ENCODE measurements at places on chromosomes 12 and 14. TPM values are rescaled to one million over a fixed set of nuclear protein-coding genes. Genes with fewer than 3 reads are reported as not detected.

The ZC3H10 gene
- total RNA-seq: 16.3 TPM

The FBRSL1 gene
- total RNA-seq: 101 TPM

The KRT74 gene
- total RNA-seq: not detected

GRCh38 chr14:99327458-99328250 lies 55.7 kb upstream of the BCL11B start:
- H3K4me1 ChIP-seq: no peaks in the 10 kb centered on the region
- no peak overlapping the region for H3K4me3 ChIP-seq
- H3K36me3 ChIP-seq: no peaks in the 10 kb centered on the region
- no peak overlapping the region for H3K27ac ChIP-seq
- H3K27me3 ChIP-seq: no peaks in the 10 kb centered on the region

DNA sequence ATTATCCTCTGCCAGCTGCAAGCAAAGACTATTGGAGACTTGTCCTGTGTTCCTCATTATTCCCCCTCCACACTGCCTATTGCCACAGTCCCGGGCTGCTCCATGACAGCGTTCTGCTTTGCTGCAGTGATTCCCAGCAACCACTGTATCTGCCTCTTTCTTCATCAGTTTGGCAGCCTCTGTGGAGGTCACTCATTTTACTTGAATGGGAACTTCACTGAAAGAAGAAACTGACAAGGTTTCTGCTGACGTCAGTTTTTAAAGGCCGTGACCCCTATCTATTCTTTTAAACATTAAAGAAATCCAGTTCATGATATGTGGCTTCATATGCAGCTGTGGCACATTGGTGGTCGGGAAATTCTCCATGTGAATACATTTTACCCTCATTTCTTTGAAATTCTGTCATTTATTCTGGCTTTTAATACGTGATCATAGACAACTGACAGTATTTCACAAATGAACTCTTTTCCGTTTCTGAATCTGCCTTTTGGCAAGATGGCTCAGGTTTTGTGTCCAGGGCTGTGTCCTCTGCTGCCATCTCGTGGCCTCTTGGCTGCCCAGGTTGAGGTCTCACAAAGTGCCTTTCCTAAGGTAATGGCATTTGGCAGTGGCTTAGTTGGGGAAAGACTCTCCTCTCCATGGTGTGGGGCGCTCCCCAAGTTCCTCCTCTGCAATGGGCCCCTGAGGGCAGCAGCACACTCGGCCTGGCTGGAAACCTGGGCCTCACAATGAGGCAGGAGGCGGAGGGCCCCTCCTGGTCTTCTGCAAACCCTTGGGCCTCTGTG lies 5.8 kb downstream of the TMEM253 start:
- H3K27ac ChIP-seq: no peak overlapping the region
- peaks cover 21% of the 10 kb centered on the region for H3K4me1 ChIP-seq
- H3K36me3 ChIP-seq: no peaks in the 10 kb centered on the region
- no peaks in the 10 kb centered on the region for H3K27me3 ChIP-seq

- no peak overlapping the region for H3K4me3 ChIP-seq
- no peaks in the 10 kb centered on the region for H3K27me3 ChIP-seq
- no peaks in the 10 kb centered on the region for H3K4me1 ChIP-seq
- DNase-seq: no peak
- H3K36me3 ChIP-seq: no peaks in the 10 kb centered on the region
- H3K27ac ChIP-seq: no peak overlapping the region
Measured at GRCh38 chr14:69828354-69828753, 31.3 kb upstream of the SLC10A1 start.

- H3K4me1 ChIP-seq: no peaks in the 10 kb centered on the region
- no peak overlapping the region for H3K4me3 ChIP-seq
- DNase-seq: no peak
- no peak overlapping the region for H3K27ac ChIP-seq
Measured at GRCh38 chr12:109763201-109763841, 49.7 kb downstream of the FAM222A start.

DNA sequence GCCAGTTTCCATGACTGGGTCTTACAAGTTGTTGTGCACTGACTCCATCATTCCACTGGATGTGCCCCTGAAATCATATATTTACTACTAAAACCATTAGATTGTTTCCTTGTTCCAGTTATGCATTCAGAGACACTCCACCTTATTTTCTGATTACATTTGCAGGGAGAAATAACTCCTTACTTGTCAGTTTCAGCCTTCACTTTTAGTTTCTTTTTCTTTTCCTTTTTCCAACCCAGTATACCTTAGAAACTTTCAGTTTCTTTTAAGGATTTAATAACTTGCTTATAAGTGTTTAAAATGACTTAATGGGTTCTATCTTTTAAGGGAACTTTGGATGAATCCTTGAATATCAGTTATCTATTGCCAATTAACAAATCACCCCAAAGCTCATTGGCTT lies 39.9 kb downstream of the MRPL42 start:
- H3K36me3 ChIP-seq: no peaks in the 10 kb centered on the region
- H3K4me3 ChIP-seq: no peak overlapping the region
- no peak overlapping the region for H3K27ac ChIP-seq
- DNase-seq: no peak
- no peaks in the 10 kb centered on the region for H3K27me3 ChIP-seq

GRCh38 chr12:3964439-3964838 lies 91.2 kb upstream of the PARP11 start:
- no peaks in the 10 kb centered on the region for H3K36me3 ChIP-seq
- DNase-seq: no peak
- H3K27me3 ChIP-seq: no peaks in the 10 kb centered on the region
- H3K27ac ChIP-seq: no peak overlapping the region
- H3K4me1 ChIP-seq: peaks cover 20% of the 10 kb centered on the region
- H3K4me3 ChIP-seq: no peak overlapping the region

DNA sequence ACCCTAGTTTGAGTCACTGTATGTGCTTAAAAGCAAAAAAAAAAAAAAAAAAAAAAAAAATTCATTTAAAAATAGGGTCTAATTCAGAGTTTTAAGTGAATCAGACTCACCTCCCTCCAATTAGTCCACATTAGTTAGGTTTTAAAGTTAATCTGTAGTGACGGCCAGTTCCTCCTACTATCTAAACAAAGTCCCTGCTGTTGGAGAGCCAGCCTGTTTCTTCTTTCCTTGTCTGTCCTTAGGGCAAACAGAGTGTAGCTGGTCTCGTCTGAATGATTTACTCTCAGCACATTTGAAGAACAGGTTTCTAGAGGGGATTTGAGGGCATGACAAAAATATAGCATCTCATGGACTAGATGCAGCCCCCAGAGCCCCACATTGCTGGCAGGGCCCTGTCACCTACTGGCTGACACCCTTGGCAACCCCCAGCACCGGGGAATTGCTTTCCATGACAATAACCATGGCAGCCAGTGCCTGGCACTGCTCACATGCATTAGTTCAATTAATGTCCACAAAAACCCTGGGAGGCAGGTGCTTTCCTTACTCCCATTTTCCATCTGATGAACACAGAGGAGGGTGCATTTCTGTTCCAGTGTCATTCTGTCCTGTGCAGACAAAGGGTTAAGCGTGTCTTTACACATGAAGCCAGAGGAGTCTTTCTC lies 138.3 kb downstream of the PLXNC1 start:
- no peak overlapping the region for H3K27ac ChIP-seq
- peaks cover 26% of the 10 kb centered on the region for H3K4me1 ChIP-seq
- peaks cover 7% of the 10 kb centered on the region for H3K36me3 ChIP-seq
- no peak overlapping the region for H3K4me3 ChIP-seq
- no peak for DNase-seq

- H3K27me3 ChIP-seq: no peaks in the 10 kb centered on the region
- no peak overlapping the region for H3K4me3 ChIP-seq
- H3K27ac ChIP-seq: no peak overlapping the region
- H3K36me3 ChIP-seq: no peaks in the 10 kb centered on the region
- DNase-seq: no peak
- no peaks in the 10 kb centered on the region for H3K4me1 ChIP-seq
Measured at GRCh38 chr12:87981495-87981894, 47.7 kb downstream of the C12orf50 start.

GRCh38 chr12:66243911-66244310 lies 54.9 kb downstream of the IRAK3 start:
- H3K4me1 ChIP-seq: no peaks in the 10 kb centered on the region
- no peak for DNase-seq
- H3K27ac ChIP-seq: no peak overlapping the region
- no peaks in the 10 kb centered on the region for H3K27me3 ChIP-seq
- no peak overlapping the region for H3K4me3 ChIP-seq
- H3K36me3 ChIP-seq: no peaks in the 10 kb centered on the region

DNA sequence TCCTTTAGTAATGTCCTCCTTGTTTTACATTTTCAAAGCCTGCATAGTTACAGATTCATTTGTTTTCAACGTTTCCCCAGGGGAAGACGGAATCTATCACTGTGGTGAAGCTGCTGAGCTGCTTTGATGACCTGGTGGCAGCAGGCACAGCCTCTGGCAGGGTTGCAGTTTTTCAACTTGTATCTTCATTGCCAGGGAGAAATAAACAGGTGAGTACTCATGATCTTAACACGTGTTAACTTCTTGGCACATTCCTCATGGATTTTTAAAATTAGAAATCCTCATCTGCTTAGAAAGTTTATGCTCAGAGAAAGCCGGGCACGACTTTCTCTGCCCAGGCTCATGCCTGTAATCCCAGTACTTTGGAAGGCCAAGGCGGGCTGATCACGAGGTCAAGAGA lies 44.5 kb downstream of the TECPR2 start:
- no peak for DNase-seq
- no peaks in the 10 kb centered on the region for H3K27me3 ChIP-seq
- H3K27ac ChIP-seq: no peak overlapping the region
- H3K36me3 ChIP-seq: no peaks in the 10 kb centered on the region

DNA sequence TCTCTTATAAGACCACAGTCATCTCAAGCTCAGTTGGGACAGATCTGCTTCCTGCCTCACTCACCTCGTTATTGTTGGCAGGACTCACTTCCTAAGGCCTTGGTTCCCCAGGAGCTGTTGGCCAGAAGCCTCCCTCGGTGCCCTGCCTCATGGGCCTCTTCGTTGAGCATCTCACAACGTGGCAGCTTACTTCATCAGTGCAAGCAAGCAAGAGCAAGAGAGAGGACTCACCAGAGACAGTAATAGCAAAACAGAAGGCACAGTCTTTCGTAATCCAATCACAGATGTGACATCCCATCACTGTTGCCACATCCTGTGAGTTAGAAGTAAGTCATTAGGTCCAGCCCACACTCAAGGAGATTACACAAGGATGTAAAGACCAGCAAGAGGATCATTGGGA lies 5.1 kb upstream of the NUMB start:
- no peak for DNase-seq
- no peak overlapping the region for H3K4me3 ChIP-seq
- H3K36me3 ChIP-seq: no peaks in the 10 kb centered on the region
- H3K27ac ChIP-seq: no peak overlapping the region
- H3K27me3 ChIP-seq: no peaks in the 10 kb centered on the region

- DNase-seq: no peak
- H3K4me3 ChIP-seq: no peak overlapping the region
- H3K27ac ChIP-seq: no peak overlapping the region
- no peaks in the 10 kb centered on the region for H3K4me1 ChIP-seq
- no peaks in the 10 kb centered on the region for H3K27me3 ChIP-seq
- no peaks in the 10 kb centered on the region for H3K36me3 ChIP-seq
Measured at GRCh38 chr12:117844114-117844830, 124.5 kb downstream of the KSR2 start.

DNA sequence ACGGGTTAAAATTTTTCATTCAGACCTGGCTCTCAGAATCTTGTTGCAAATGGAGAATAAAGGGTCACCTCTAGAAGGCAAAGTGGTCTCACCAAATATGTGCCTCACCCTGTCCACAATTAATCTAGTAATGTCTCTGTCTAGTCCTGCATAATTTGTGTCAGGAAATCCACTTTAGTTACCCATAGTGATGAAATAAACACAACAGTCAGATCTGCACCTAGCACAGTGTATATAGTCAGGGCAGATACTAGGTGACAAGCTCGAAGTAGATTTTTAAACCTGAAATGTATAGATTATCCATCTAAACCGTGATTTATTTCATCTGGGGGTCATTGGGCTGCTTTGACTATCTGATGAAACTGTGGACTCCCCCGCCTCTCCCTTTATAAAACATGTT lies 15.9 kb upstream of the FLVCR2 start:
- H3K4me1 ChIP-seq: peaks cover 37% of the 10 kb centered on the region
- H3K27ac ChIP-seq: no peak overlapping the region
- no peak for DNase-seq
- H3K4me3 ChIP-seq: no peak overlapping the region
- H3K36me3 ChIP-seq: no peaks in the 10 kb centered on the region
- H3K27me3 ChIP-seq: no peaks in the 10 kb centered on the region

GRCh38 chr14:91830777-91831176 lies 36.6 kb downstream of the TC2N start:
- peak; percentile 33 for DNase-seq
- H3K4me1 ChIP-seq: peaks cover 67% of the 10 kb centered on the region
- no peak overlapping the region for H3K4me3 ChIP-seq
- H3K27ac ChIP-seq: no peak overlapping the region
- no peaks in the 10 kb centered on the region for H3K36me3 ChIP-seq
- H3K27me3 ChIP-seq: no peaks in the 10 kb centered on the region

DNA sequence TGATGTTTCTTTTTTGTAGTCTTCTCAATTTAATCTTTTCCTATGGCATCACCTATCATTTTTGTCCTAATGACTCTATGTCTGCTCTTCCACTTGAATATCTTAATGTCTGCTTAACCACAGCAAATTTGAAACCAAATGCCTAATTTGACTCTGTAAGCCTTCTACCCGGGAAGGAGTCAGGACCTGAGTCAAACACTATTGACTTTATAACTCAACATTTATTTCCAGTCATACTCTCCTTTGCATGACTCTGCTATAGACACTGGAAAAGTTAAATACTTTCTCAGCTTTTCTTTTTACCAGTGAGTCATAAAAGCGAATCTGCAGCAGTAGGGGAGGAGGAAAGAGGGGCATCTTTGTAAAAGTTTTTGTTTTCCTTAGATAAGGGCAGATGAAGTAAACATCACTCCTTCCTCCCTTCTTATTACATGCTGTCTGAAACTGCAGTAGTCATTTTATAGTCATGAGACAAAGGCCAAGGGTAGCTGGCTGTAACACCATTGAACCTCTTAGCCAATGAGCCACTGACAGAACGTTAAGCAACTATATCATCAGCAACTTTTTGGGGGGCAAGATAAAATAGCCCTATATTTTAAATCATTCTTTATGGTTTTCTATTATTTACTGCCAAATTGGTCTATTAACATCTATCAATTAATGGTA lies 179.3 kb downstream of the MIPOL1 start:
- no peak overlapping the region for H3K27ac ChIP-seq
- DNase-seq: no peak
- no peaks in the 10 kb centered on the region for H3K4me1 ChIP-seq
- H3K4me3 ChIP-seq: no peak overlapping the region
- H3K36me3 ChIP-seq: no peaks in the 10 kb centered on the region

DNA sequence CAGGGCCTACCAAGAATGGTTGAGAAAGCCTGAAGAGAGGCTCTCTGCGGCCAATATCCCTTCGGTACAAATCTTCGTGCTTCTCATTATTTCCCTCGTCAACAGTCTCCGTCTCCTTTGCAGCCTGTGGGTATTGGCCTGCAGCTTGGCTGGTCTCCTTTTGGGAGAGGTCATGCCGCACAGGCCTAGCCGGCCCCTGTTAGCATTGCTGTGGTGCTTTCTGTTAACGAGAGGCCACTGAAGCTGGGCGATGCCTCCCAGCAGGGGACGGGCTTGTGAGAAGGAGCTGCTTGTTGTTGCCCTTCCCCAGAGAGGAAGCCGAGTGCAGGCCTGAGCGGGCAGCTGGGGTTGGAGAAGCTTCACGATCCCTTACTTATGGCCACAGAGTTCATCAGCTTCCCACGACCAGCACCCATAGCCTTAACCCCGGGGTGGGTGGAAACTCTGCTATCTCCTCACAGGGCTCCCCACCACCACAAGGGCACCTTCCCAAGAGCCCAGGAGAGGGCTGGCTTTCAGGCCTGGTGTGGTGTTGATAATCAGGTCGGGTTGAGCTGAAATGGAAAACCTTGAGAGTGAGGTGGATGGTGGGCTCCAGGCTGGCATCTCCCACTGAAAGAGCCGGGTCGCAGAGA lies 228.6 kb downstream of the ZFP36L1 start:
- H3K27ac ChIP-seq: no peak overlapping the region
- H3K4me1 ChIP-seq: peaks cover 17% of the 10 kb centered on the region
- DNase-seq: no peak
- H3K27me3 ChIP-seq: no peaks in the 10 kb centered on the region
- H3K36me3 ChIP-seq: no peaks in the 10 kb centered on the region
